ENCODE measurements at places on chromosomes 11 and 22. TPM values are rescaled to one million over a fixed set of nuclear protein-coding genes. Genes with fewer than 3 reads are reported as not detected.

PHF21B gene
- total RNA-seq: 0.92 TPM

C11orf16 gene
- total RNA-seq: not detected

ATL3 gene
- 24.4 TPM for total RNA-seq

C22orf31 gene
- total RNA-seq: not detected

OR4D5 gene
- total RNA-seq: not detected

OR6A2 gene
- total RNA-seq: 0.38 TPM

RAB38 gene
- 3.4 TPM for total RNA-seq

SPON1 gene
- 1.4 TPM for total RNA-seq

HTR3A gene
- not detected for total RNA-seq

- no peak for DNase-seq
Observed at GRCh38 chr11:58742140-58742539, 10.4 kb upstream of the GLYAT start.

GRCh38 chr11:20854215-20854955, 185.0 kb downstream of the NELL1 start:
- no peak for DNase-seq

DNA sequence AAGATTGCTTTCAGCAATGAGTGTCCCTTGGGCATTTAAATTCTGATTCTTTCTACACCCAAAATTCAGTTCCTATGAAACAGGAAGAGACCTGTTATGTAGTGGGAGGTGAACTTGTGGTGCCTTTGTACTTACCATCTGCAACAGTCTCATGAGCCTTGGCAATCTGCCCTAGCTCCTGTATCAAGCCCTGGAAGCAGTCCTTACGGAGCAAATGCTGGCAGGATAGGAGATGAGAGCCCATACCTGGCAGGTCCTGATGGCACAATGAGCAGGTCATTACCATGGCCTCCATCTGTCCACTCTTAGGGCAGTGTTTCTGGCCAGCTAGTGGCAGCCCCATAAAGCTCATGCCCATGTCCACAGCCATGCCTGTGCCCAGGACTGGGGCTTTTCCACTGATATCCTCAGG, 10.8 kb downstream of the TRIM66 start:
- no peak for DNase-seq

DNA sequence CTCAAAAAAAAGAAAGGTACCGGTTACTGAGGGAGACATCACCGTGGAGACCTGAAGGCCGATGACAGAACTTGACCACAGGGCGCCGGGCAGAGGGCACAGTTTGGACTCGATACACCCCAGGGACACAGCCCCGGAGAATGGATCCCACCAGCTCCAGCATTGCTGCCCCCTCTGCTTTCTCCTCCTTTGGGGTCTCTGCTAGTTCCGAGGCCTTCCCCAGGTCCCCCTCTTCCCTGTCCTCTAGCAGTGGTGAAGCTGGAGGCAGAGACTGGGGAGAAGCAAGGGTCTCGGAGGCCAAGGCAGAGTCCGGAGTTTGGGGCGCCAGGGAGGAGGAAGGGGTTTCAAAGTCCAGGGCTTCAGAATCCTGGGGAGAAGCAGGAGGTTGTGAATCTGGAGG, 4.8 kb upstream of the EEF1G start:
- no peak for DNase-seq

GRCh38 chr11:1548221-1549070, 23.6 kb downstream of the DUSP8 start:
- no peak for DNase-seq

DNA sequence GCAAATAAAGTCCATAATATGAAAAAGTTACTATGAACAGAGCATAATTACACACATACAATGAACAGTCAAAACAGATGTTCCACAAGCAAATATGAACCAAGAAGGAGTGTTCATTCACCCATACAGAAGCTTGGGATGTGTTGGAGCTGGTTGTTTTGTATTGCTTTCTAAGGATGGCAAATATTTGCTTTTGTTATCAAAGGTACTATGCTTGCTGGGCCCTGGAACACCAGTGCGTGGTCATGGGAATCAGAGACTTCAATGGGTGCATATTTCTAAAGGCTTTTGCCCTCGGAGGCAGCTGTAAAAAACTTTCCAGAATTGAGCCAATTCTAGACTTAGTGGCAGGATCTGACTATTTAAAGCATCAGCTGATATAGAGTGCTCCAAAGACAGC, 85.1 kb downstream of the BARX2 start:
- DNase-seq: no peak

DNA sequence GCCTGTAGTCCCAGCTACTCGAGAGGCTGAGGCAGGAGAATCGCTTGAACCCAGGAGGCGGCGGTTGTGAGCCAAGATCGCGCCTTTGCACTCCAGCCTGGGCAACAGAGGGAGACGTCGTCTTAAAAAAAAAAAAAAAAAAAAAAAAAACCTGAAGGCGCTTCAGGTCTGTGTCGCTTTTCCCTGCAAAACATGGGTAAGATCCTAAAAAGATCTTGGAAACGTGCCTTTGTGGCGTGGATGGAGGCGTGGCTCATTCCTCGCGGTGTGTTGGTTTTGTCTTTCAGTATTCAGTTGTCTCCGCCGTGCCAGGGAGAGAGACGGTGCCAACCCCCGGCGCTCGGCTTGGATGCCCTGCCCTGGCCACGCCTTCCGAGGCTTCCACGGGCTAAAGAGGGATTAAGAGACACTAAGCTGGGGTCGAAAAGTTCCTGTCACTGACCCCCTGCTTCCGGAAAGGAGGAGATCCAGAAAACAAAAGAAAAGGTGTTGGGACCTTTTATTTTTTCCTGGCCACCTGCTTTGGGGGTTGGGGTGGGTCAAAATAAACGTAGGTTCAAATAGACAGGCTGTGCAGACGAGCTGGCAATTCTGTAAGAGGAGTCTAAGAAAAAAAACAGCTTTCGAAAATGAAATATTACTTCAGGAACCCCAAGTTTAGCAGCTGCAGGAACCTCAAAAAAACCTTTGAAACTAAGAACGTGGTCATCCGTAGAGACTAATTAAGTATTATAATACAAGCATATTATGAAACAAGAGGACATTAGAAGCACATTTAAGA, 1.1 kb upstream of the SLC35F2 start:
- DNase-seq: peak; percentile 47

GRCh38 chr11:66894141-66894540, 37.3 kb downstream of the LRFN4 start:
- no peak for DNase-seq

- no peak for DNase-seq
Observed at GRCh38 chr11:104113541-104113940, 50.4 kb downstream of the PDGFD start.

DNA sequence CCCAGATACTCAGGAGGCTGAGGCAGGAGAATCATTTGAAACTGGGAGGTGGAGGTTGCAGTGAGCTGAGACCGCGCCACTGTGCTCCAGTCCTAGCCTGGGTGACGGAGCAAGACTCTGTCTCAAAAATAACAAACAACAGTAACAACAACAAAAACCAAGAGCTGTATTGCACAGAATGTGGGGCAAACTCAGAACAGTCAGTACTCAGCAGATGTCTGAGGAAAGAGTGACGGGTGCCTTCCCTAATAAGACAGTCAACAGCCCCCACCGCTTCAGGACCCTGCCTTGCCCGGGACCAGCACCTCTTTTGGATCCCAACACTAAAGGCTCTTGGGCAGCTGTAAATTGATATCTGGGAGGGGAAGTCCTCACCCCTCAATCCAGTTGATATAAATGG, 40.3 kb downstream of the RIBC2 start:
- no peak for DNase-seq

GRCh38 chr22:21696115-21696514, 30.3 kb downstream of the PPIL2 start:
- DNase-seq: no peak

DNA sequence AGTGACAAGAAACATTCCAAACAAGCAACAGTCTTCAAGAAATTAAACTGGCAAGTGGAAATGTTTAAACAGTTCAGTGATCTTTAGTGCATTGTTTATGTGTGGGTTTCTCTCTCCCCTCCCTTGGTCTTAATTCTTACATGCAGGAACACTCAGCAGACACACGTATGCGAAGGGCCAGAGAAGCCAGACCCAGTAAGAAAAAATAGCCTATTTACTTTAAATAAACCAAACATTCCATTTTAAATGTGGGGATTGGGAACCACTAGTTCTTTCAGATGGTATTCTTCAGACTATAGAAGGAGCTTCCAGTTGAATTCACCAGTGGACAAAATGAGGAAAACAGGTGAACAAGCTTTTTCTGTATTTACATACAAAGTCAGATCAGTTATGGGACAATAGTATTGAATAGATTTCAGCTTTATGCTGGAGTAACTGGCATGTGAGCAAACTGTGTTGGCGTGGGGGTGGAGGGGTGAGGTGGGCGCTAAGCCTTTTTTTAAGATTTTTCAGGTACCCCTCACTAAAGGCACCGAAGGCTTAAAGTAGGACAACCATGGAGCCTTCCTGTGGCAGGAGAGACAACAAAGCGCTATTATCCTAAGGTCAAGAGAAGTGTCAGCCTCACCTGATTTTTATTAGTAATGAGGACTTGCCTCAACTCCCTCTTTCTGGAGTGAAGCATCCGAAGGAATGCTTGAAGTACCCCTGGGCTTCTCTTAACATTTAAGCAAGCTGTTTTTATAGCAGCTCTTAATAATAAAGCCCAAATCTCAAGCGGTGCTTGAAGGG, 6.0 kb downstream of the MALAT1 start:
- no peak for DNase-seq

DNA sequence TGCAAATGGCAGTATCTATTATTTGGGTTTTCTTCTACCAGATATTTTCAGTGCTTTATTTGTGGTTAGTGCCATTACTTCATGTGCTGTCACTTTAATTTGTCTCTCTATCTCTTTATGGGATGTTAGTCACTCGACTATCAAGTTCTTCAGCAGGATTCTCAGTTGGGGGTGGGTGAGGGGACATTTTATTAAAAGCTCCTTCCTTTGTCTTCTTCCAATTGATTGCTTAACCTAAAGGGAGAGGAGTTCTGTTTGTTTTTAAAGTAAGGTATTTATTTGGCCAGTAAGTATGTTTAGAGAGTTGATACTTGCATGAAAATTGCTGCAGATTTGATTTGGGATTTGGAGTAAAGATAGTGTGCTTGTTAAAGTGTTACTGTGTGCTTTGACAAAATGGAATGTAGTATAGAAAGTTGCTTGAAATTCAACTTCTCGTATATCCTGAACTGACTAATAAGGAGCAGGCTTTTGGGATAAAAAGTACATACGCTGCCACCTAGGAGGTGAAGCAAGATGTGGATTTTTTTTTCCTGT, 10.3 kb downstream of the YAP1 start:
- DNase-seq: no peak

DNA sequence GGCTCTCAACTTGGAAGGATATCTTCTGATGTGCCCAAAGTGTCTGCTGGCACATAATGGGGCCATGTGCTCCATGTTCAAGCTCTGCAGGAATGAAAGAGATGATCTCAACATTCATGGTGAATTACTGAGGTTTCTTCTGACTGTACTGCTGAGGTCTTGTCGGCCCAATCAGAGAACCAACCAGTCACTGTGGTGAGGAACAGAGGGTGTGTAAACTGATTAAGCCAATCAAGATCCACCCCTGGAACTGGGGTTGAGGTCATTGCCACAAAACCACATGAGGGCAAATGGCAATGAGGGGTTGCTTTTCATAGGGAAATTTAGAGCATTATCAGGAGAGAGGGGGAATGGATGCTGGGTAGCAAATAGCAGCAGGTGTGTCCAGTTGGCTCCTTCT, 152.3 kb upstream of the RAG2 start:
- DNase-seq: peak; percentile 9

DNA sequence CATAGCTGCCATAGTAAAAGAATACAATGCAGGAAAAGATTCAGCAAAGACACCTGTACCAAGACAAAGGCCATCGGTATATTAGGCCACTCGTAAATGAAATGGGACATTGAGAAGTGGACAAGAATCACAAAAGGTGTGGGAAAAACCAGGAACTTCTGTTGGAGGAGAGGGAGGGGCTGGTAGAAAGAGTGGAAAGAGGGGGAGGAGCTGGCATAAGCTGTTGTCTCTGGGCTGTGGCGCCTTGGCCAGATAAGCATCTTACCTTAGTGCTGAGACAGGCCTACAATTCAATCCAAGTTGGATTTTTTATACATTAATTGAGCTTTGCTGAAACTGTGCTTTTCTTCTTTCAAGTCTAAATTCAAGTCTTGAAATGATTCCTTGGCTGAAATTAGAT, 37.1 kb downstream of the ZNF202 start:
- no peak for DNase-seq

- no peak for DNase-seq
Observed at GRCh38 chr22:39663751-39664150, 93.2 kb downstream of the CACNA1I start.

GRCh38 chr11:849104-849824, 6.6 kb downstream of the TSPAN4 start:
- DNase-seq: peak; percentile 52

GRCh38 chr22:38218661-38219622, 17.1 kb downstream of the MAFF start:
- DNase-seq: peak; percentile 35

- DNase-seq: no peak
Observed at GRCh38 chr11:8020244-8020597, 33.1 kb downstream of the EIF3F start.

- DNase-seq: no peak
Observed at GRCh38 chr11:65260756-65261590, 789 bp upstream of the POLA2 start.

Measured in activated CD8-positive, alpha-beta T cell treated with anti-CD3 and anti-CD28 coated beads for 36 hours (primary cell).